Hair follicular keratinocyte (primary cell): ENCODE measurements at places on chromosomes 1 and 21. TPM values are rescaled to one million over a fixed set of nuclear protein-coding genes. Genes with fewer than 3 reads are reported as not detected.

The ACTN2 gene
- total RNA-seq = not detected in 2 replicates

The MCOLN3 gene
- 1.7 and 2.6 TPM in 2 replicates for total RNA-seq

The PDPN gene
- total RNA-seq = 65.3 and 81.1 TPM in 2 replicates

The KCNJ15 gene
- 36.6 and 38.1 TPM in 2 replicates for total RNA-seq

The KIF21B gene
- total RNA-seq = 1.2 and 2.9 TPM in 2 replicates

The SLC30A1 gene
- 8.4 and 12.4 TPM in 2 replicates for total RNA-seq
